ENCODE measurements at places on chromosomes 1 and 21. TPM values are rescaled to one million over a fixed set of nuclear protein-coding genes. Genes with fewer than 3 reads are reported as not detected.

The OR2T33 gene
- not detected for total RNA-seq

The NBPF4 gene
- 0.66 TPM for total RNA-seq

The PIGK gene
- total RNA-seq: 17.9 TPM

The PLA2G2F gene
- total RNA-seq: not detected

The TMEM200B gene
- total RNA-seq: 14.2 TPM

The CAP1 gene
- total RNA-seq: 1,100 TPM
